Stimulated activated CD8-positive, alpha-beta memory T cell treated with anti-CD3 and anti-CD28 coated beads, Interleukin-15, amount 100 ng/mL, for 1 hour (primary cell): ENCODE measurements at places on chromosomes 6 and 20.

GRCh38 chr6:99330159-99330558 lies 19.3 kb downstream of the FAXC start:
- DNase-seq: peak; percentile 14

GRCh38 chr6:136063096-136063495 lies 187.0 kb downstream of the MTFR2 start:
- no peak for DNase-seq

DNA sequence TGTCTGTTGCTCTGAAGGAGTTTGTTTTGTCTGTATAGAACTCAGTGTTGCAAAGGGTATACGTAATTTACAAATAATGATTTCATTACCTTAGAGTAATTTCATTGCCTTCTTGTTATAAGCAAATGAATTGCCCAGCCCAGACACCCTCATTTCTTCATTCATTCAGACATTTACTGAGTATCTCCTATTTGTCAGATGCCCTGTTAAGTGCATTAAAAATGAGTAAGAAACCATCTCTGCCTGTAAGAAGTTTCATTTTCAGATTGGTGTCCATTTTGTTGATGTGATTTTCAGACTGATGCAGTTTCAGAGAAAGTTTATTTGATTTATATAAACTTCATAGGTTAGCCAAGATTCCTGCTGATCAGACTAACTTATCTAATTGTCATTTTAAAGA lies 429.3 kb downstream of the PHF3 start:
- DNase-seq: no peak

DNA sequence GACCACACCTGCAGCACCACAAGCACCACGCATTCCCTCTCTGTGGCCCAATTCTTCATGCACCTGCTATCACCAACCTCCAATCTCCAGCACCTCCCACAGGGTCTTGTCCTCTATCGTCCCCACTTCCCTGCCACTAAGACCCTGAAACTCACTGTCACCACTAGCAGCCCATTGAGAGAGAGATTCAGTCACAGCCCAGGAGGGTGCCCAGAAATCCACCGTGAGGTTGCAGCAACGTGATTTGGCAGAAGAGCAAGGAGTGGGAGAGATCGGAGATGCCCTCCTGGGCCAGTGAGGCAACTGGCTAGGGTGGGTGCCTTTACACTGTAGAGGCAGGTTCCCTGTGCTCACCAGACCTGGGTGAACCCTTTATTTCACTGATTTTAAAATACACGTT lies 90.1 kb downstream of the ANKRD60 start:
- DNase-seq: no peak

- no peak for DNase-seq
These were observed 3.2 kb upstream of the NDUFAF4 start for GRCh38 chr6:96900873-96901272.

DNA sequence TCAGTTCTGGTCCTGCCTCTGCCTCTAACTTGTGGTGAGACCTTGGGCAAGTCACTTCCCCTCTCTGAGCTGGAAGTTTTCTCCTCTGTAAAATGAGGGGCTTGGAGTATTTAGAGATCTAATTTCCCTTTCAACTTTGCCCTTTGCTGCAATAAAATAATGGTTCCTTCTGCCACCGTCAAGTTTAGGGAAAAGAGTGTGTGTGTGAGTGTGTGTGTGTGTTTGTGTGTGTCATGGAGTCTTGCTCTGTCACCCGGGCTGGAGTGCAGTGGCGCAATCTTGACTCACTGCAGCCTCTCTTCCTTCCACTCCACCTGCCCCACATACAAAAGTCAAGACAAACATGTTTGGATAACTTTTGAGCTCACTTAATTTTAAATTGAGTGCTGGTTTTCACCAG lies 39.2 kb upstream of the PIM1 start:
- no peak for DNase-seq

GRCh38 chr6:112990971-112991370 lies 643.8 kb downstream of the RFPL4B start:
- no peak for DNase-seq

DNA sequence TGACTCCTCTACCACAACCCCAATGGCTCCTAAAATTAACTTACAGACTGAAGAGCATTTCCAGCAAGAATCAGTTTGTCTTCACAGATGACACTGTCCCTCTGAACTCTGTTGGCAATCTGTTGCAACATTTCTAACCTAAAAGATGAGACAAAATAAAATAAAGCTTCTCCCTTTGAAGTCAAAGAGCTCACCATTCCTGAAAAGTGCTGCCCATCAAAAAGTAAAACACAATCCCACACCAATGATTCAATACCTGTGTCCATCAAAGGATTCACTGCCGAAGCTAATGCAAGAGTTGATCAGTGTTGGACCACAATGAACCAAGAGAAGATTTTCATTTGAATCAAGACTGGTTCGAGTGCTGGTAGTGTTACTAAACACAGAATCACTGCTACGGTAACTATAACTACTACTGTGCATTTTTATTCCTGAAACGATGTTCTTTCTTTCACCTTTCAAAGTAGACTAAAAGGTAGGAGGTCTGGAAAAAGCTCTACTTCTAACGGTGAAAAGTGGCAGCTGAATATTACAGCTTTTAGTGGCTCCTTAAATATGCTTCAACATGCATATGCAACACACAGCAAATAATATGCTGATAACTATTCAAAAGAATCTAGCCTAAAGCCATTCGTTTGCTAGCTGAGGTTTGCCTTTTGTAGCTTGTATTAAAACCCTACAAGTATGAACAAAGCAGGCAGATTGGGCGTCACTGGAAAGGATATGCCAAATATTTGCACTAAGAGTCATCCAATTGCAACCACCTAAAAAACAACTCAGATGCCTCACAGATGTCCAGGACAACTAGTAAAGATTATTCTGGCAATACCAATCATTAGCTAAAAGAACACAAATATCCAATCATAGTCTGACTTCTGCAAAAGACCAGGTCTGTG lies at the start of gene DST:
TSS of gene DST (minus strand) at position 524 of the 896 bp plus-strand sequence.
- DNase-seq: no peak
